ENCODE measurements at places on chromosomes 11 and 22. TPM values are rescaled to one million over a fixed set of nuclear protein-coding genes. Genes with fewer than 3 reads are reported as not detected.

DNA sequence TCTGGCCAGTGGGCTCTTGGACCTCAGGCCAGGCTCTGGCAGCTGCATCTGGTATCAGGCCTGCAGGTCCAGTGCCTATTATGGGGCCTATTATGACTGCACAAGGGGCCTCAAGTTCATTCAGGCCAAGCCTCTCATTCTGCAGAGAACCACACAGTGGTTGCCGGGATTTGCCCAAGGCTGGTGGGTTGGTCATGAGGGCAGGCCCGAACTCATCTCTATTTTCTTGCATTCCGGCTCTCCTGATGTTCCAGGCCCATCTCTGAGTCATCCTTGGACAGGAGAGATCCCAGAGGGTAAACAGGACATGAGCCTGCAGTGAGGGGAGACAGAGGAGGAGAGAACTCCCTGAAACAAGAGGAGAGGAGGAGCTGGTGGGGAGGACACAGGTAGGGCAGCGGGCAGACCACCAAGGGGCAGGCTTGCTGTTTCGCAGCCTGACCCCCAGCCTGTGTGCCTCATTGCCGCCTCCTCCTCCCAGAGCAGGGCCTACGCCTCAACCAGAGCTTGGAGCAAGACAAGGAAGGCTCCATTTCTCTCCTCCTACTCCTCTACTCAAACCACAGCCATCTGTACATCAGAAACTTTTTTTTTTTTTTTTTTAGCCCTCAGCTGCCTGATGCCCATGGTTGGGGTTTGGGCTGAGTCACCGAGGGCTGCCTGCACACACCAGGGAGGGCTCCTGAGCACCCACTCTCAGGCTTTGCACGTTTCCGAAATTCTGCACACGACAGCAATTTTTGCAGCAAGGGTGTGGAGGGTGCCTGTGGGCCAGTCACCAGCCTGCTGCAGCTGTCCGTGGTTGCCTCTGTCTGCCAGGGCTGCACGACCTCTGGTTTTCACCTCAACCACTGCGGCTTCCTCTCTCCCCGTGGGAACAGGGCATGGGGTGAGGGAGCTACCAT lies 12.7 kb upstream of the TREH start:
- H3K27ac ChIP-seq: no peak overlapping the region
- H3K27me3 ChIP-seq: no peaks in the 10 kb centered on the region
- H3K4me1 ChIP-seq: 0 out of 2 replicates have a peak, but pooled peaks cover 6% of the 10 kb centered on the region
- H3K36me3 ChIP-seq: no peaks in the 10 kb centered on the region
- DNase-seq: peak; percentile 60

The FAT3 gene
- 1.9 TPM for total RNA-seq

GRCh38 chr11:18493310-18493709 lies 33.4 kb downstream of the TSG101 start:
- no peaks in the 10 kb centered on the region for H3K27me3 ChIP-seq
- DNase-seq: no peak
- H3K4me3 ChIP-seq: no peak overlapping the region
- peaks cover 42% of the 10 kb centered on the region for H3K36me3 ChIP-seq
- peaks cover 7% of the 10 kb centered on the region for H3K4me1 ChIP-seq

The ZNF280B gene
- 0.11 TPM for total RNA-seq

The VWCE gene
- 0.76 TPM for total RNA-seq

GRCh38 chr22:42283278-42284201 lies 13.1 kb upstream of the TCF20 start:
- DNase-seq: peak; percentile 58
- no peaks in the 10 kb centered on the region for H3K36me3 ChIP-seq
- peak overlapping the region; percentile 56 for H3K4me3 ChIP-seq
- no peaks in the 10 kb centered on the region for H3K4me1 ChIP-seq
